ENCODE measurements at places on chromosomes 2 and 18.

DNA sequence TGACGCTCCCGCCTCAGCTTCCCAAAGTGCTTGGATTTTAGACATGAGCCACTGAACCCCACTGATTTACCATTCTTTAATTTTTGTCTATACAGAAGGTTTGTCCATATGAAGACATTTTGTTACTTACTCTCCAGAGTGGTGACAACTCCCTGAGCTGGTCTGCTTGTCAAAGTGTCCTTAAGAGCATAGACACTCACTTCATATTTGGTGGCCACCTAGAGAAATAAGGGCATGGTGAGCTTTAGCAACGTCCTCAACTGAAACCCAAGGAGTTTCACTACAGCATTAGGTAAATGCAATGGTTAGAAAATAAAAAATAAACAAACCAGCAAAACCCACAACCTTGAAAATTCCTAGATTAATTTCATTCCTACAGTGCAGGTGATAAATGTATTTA lies 57.8 kb downstream of the FN1 start:
- DNase-seq, result no peak

DNA sequence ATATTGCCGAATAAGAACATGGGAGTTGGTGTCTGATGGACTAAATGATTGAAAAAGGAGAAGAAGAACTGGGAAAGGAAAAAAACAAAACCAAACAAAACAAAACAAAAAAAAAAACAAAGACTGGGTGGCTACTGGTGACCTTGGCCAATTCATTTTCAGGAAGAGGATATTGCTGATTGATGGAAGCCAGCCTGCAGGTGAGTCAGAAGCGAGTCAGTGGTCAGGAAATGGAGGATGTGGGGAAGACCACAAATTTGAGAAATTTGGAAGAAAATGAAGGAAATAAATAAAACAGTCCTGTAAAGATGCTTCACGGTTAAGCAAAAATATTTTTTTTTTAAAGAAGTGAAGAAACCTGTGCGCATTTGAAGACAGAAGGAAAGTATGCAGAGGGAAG lies 296.9 kb downstream of the ZNF521 start:
- no peak for DNase-seq

- peak; percentile 33 for DNase-seq
Observed at GRCh38 chr2:39778233-39778632, 825 bp downstream of the THUMPD2 start.

GRCh38 chr18:44599412-44599811 lies 81.3 kb upstream of the SETBP1 start:
- DNase-seq, result no peak

DNA sequence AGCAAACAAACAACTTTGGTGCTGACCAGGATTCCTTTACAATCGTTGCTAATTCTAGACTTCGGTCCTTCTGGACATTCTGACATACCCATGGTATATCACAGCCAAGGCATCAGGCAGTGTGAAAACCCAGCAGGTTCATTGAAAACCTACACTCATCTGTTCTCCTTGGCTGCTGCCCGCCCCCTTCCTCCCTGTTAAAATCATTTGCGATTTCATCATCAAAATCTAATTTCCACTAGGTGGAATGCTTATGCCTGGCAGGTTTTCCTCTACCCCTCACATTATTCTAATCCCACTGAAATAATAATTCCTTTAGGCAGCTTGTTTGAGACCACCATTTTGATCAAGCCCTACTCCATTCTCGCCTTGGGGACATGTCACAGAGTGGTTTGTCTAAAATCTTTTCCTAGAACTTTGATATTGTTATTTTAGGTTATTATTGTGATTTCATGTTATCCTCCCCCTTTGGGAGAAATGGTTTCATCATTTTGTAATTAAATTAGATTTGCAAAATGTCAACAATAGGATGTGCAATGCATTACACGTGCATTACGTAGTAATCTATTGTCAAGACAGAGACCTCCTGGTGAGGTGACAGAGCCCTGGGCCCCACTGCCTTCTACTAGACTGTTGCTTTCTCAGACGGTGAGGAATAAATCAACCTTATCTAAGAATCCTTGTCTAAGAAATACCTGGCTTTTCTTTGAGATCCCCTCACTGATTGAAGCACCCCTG lies 31.0 kb upstream of the ASPRV1 start:
- DNase-seq, result no peak

DNA sequence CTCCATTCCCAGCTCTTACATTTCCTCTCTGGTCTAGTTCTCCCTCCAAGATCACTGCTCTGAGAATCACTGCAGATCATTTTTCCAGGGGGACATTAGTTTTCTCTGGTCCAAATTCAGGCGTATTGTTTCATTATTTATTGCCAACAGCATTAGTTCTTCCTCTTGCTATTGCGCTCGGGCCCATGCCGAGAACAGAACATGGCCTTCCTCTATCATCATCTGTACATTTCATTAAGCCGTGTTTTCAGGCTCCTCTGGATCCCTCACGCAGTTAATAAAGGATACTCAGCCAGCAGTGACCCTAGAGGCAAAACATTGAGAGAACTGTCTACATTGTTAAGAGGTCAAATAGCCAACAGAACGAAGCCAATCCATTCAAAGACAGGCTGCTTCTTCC lies 63.9 kb downstream of the CCBE1 start:
- DNase-seq, result no peak

GRCh38 chr2:20509770-20510490 lies 63.1 kb downstream of the RHOB start:
- peak; percentile 81 for DNase-seq

DNA sequence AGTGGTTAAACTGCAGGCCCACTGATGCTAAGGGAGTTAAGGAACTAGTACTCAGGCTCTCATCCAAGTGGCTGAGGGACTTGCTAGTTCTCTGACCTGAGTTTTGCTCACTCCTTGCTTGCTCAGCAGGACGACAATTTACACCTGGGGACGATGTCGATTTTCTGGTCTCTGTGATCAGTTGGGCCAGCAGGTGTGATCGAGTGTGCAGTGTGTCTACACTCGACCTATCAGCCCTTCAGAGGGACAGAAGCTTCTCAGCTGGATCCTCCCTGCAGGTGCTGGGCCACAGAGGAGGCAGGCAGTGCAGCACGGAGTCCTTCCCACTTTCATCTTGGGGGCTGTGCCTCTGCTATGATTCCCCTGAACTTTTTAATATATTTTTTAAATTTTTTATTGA lies 71.5 kb downstream of the KCNS3 start:
- DNase-seq, result no peak
